Gastroesophageal sphincter (tissue), 4 donors: ENCODE measurements at places on chromosomes 2 and 18. TPM values are rescaled to one million over a fixed set of nuclear protein-coding genes. Genes with fewer than 3 reads are reported as not detected.
A peak's percentile ranks its signal among the peaks of the same experiment; 100 is the strongest.

The TMEM200C gene
- total RNA-seq, result 0.16 TPM

The GCKR gene
- total RNA-seq, result 0.58 TPM

The MC4R gene
- total RNA-seq, result 0.93 TPM

The FBXO41 gene
- total RNA-seq, result 3.7 TPM

The TOGARAM2 gene
- 3.8 TPM for total RNA-seq

The TCF23 gene
- total RNA-seq, result not detected

The IL1R2 gene
- total RNA-seq, result 1.1 TPM

The KCNE4 gene
- 24.8 TPM for total RNA-seq

The SS18 gene
- total RNA-seq, result 104 TPM

GRCh38 chr2:10269711-10270610 is 32.7 kb upstream of the HPCAL1 start:
- no peak for ATAC-seq

- ATAC-seq, result no peak
Measured at GRCh38 chr18:49100226-49100968, 149.6 kb upstream of the SMAD7 start.

- no peak for ATAC-seq
Measured at GRCh38 chr2:173150087-173150486, 74.4 kb downstream of the MAP3K20 start.

- no peak for ATAC-seq
Measured at GRCh38 chr18:21857871-21858270, 117.3 kb downstream of the MIB1 start.

DNA sequence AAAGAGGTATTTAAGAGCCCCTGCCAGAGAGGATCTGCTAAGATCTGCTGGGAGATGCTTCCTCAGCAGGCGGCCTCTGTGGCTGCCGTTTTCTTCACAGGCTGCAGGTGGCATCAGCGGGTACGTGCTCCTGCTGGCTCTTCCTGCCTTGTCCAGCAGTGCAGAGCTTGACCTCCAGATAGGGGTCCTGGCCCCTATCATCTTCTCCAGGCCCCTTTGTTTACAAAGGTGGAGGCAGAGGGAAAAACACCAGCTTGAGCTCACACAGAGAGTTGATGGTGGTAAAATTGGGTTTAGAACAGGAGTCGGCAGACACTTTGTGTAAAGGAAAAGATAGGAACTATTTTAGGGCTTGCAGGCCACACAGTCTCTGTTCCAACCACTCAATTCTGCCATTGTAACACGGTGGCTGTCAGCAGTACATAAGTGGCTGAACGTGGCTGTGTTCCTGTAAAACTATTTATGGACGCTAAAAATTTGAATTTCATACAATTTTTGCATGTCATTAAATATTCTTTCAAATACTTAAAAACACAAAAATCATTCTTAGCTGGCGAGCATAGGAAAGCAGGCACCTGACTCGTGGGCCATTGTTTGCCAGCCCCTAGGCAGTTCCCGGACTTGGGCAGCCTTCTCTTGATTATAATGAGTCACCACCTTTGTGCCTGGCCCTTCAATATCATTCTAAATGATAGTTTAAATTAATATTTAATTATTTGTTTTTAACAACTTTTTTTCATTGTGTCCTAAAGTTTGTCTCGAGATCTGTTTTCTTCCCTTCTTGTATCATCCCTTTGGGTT is 98.2 kb upstream of the B3GNT7 start:
- ATAC-seq, result peak; percentile 42

DNA sequence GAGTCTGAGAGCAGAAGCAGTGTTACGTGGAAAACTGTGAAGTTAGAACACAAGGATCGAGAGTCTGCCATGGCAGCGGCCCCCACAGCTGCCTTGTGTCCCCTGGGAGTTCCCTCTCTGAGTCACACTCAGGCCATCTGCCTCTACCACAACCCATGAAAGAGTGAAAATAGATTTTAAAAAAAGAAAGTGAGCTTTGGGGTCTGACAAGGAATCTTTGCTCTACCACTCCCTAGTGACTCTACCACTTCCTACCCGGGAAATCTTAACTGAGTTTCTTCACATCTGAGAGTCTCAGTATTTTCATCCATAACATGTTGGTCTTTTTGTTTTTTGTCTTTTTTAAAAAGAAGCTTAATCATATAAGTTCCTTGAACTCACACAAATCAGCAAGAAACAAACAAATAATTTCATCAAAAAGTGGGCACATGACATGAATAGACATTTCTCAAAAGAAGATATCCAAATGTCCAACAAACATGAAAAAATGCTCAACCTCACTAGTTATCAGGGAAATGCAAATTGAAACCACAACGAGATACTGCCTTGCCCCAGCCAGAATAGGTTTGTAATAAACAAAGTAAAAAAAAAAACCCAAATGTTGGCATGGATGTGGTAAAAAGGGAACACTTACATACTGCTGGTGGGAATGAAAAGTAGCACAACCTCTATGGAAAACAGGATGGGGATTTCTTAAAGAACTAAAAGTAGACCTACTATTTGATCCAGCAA is 2.4 kb upstream of the MSGN1 start:
- no peak for ATAC-seq

GRCh38 chr2:191892391-191892790 is 45.5 kb upstream of the CAVIN2 start:
- ATAC-seq, result peak; percentile 60

DNA sequence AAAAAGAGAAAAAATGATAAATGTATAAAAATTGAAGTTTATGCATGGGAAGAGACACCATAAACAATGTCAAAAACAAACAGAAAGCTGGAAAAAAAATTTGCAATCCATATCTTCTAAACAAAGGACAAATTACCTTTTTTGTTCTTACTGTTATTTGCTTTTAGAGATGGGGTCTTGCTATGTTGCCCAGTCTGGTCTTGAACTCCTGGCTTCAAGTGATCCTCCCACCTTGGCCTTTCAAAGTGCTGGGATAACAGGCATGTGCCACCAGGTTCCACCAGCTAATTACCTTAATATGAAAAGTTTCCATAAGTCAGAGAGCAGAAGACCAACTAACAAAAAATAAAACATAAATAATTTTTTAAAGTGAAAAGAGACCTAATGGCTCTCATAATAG is 90.0 kb upstream of the SIX3 start:
- no peak for ATAC-seq

DNA sequence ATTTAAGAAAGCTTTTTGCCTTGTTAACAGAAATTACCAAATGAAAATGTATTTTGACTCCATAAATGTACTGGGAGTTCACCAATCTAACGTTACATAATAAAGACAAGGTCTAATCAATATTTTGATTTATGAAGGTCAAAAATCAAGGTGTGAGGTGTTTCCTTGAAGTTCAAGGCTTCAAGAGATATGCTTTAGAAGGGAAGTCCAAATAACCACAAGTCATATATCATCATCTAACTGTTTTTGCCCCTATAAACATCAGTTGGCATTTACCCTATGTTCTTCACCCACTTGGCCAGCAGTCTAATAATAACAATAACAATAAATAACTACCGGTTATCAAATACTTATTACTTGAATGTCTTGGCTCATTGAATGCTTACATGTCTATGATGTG is 196.1 kb upstream of the ID2 start:
- ATAC-seq, result no peak

- ATAC-seq, result no peak
Measured at GRCh38 chr2:124314084-124314483, 289.0 kb downstream of the CNTNAP5 start.

DNA sequence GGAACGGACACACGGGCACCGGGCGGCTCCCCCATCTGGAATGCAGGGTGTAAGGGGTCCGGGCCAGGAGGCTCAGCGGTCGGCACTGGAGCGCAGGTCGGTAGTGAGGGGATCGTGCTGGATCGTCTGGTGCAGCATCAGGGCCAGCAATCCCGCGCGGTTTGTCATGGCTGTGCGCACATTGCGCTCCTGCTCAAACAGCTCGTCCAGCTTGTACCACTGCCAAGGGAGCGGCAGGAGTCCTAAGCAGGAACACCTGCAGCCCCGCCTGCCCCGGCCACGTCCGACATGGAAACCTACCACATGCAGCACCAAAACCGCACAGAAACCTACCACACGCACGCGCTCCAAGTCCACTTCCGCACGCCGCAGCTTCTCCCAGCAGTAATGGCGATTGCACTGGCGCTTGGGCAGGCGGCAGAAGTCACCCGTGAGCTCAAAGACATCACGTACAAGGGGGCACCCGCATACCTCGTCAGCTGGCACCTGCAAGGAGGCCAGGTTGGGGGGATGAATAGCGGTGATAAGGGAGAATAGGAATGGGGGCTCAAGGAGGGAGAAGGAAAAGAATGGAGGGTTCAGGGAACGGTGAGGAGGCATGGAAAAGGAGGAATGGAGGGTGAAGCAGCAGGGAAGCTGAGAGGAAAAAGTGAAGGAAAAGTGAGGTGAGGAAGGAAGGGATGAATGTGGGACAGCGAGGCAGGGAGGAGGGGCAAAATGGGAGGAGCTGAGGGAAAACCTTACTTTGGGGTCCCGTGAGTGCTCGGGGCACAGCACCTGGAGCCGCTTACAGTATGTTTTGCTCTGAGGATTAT is 1.4 kb upstream of the MBD1 start:
- ATAC-seq, result no peak

GRCh38 chr18:36372903-36373311 is 75.4 kb downstream of the FHOD3 start:
- no peak for ATAC-seq

- no peak for ATAC-seq
Measured at GRCh38 chr18:61988100-61988499, 95.3 kb upstream of the RNF152 start.

DNA sequence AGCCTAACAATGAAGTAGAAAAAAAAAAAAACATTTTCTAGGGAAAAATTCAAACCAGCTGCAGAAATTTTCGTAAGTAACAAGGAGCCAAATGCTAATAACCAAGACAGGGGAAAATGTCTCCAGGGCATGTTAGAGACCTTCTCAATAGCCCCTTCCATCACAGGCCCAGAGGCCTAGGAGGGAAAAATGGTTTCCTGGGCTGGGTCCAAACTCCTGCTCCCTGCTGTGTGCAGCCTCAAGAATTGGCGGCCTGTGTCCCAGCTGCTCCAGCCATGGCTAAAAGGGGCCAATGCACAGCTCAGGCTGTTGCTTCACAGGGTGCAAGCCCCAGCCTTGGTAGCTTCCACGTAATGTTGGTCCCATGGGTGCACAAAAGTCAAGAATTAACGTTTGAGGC is 266.2 kb downstream of the ZEB2 start:
- no peak for ATAC-seq

DNA sequence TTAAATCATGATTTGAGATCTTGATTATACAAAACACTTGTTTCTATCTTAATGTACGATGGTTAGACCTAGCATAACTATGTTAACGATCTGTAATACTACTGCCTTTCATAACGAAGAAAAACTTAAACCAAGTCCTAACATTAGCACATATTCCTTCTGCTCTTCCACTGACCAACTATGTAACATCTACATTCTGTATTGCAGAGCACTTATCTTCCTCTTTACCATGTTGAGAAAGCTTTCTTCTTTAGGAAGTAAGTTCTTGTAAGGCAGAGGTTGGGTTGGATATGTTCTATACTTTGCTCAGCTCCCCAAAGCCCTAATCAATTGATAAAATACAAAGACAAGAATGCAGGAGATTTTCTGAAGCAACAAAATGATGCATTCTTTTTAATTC is 7.9 kb upstream of the ZNF407 start:
- no peak for ATAC-seq

DNA sequence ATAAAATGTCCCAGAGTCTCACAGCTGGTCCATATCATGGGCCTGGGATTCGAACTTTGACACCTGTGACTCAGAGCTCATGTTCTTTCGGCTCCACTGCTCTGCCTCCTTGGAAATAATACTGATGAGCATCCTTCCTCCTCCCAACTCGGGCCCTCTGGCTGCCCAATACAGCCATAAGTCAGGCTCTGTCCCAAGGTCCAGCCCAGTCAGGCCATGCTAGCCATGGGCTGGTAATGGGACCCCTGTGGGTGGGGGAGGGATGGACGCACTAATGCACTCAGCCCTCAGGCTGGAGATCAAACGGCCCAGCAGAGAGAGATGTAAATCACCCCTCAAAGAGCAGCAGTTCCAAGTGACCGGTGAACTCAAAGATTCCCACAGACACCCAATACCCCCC is 61.1 kb downstream of the DDX1 start:
- no peak for ATAC-seq

- no peak for ATAC-seq
Measured at GRCh38 chr2:47226923-47227220, 71.8 kb upstream of the STPG4 start.

GRCh38 chr2:130827502-130828251 is 9.0 kb upstream of the ARHGEF4 start:
- no peak for ATAC-seq

GRCh38 chr2:28352104-28352503 is 40.6 kb upstream of the FOSL2 start:
- ATAC-seq, result no peak

GRCh38 chr2:98585386-98585785 is 22.9 kb downstream of the COA5 start:
- ATAC-seq, result no peak

- ATAC-seq, result no peak
Measured at GRCh38 chr18:5521000-5521399, 22.8 kb downstream of the EPB41L3 start.

- no peak for ATAC-seq
Measured at GRCh38 chr18:64052772-64053171, 82.9 kb downstream of the SERPINB8 start.

- no peak for ATAC-seq
Measured at GRCh38 chr2:74735564-74735963, 81.5 kb downstream of the SEMA4F start.

GRCh38 chr2:28074137-28074536 is 183.6 kb downstream of the BABAM2 start:
- no peak for ATAC-seq

- ATAC-seq, result no peak
Measured at GRCh38 chr18:79392226-79392625, 3.5 kb upstream of the NFATC1 start.

GRCh38 chr2:38806015-38806732 is 28.2 kb downstream of the GEMIN6 start:
- ATAC-seq, result no peak

DNA sequence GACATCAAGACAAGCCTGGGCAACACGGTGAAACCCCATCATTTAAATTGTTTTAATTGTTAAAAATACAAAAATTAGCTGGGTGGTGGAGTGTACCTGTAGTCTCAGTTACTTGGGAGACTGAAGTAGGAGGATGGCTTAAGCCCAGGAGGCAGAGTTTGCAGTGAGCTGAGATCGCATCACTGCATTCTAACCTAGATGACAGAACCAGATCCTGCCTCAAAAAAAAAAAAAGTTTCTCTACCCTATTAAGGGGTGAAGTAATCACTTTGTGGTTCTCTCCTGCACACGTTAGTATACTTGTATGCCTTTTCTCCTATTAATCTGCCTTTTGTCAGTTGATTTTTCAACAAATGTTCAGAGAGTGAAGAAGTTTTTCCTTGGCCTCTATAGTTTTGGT is 18.1 kb upstream of the PUM2 start:
- ATAC-seq, result no peak

GRCh38 chr2:164675027-164675426 is 53.7 kb upstream of the GRB14 start:
- ATAC-seq, result no peak

DNA sequence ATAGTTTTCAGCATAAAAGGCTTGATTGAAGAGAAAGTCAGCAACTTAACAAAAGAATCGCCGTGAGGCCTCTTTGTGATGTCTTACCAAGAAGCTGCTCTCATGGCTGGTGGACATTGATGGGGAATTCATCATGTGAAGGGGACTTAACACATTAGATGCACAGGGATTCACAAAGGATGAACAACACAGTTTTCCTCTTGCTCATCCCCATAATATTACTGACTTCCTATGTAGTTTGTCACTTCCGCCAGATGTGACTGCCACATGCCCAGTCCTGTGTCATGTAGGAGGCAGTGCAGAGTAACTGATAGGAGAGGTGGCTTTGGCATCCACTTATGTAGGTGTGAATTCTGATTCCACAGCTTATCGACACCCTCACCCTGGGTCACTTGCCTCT is 232.6 kb upstream of the LYPD1 start:
- no peak for ATAC-seq
